RCC 7860 (cell line): ENCODE measurements at places on chromosomes 3 and 15.

DNA sequence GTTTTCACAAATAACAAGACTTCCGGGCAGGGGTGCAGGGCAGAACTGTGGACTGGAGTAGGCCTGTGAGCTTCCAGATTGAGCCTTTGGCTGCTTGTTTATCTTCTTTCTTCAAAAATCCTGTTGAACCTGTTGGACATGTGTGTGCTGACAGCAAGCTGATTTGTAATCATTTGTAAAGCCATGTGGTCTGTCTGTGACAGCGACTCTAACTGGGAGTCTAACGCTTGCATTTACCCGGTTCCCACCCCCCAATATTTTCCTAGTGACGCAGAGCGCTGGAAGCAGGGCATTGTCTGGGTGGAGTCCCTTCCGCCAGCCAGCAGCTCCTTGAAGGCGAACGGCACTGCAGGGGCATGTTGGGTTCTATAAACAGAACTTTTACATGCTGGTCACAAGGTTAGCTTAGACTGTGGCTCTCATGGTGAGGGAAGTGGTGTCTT is 85.7 kb upstream of the MYZAP start:
- no peak for DNase-seq

DNA sequence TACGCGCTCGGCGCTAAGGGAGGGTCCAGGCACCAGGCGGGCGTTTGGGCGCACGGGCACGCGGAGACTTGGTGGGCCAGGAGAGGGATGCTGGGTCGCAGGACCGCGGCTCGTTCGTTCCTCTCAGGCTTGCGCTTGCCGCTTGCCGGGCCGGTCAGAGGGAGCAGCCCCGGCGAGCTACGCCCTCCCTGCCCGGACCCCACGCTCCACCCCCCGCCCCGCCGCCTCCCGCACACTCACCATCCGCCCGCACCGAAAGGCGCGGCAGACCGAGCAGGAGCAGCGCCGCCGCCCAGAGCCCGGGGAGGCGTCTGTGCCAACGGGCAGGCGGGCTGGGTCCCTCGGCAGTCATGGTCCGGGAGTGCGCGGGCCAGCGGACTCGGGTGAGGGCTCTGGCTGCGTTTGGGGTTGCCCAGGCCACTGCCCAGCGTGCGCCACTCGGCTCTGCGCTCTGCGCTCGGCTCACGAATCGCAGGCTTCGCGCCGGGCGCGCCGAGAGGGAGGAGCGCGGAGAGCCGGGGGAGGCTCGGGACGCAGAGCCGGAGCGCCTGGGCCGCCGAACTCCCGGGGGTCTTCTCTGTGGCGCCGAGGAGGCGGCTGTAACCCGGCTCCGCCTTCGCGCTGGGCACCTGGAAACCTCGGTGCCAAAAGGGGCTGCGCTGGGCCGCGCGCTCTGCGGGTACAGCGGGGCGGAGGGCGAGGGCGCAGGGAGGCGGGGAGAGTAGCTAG is at the start of gene SUSD5:
TSS of gene SUSD5 (minus strand) at position 365 of the 729 bp plus-strand sequence. CDS start at position 352, 13 bp downstream.
- DNase-seq, result no peak

- DNase-seq, result no peak
Observed at GRCh38 chr3:81440661-81441060, 320.8 kb downstream of the GBE1 start.

DNA sequence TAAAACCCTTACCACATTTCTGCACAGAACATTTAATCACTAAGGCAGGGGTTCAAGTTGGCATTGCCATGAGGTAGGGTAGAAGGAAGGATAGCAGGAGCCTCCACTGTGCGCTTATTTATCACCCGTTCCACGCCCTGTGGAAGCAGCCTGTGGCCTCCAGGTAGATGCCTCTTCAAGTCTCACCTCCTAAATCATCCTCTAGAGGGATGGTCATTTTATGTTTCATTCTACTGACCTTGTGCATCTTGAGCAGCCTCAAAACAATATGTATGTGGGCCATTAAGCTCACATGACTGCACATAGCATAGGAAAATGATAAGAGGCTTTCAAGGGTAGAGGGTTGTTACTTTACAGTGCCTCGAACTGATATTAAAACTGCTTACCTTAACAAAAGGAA is 546.2 kb downstream of the GRM7 start:
- no peak for DNase-seq

DNA sequence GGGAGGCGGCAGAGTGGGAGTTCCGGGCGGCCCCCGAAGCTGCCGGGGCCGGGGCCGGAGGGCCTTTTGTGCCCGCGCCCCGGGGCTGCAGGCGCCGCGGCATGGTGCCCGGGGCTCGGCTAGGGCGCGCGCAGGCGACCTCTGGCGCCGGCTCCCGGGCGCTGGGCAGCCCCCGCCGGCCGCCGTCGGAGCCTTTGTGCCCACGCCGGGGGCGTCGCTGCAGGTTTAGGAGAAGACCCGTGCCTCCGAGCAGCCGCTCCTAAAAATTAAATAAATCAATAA is 299 bp downstream of the PAQR9 start:
- no peak for DNase-seq

GRCh38 chr15:91407269-91407889 is 307.3 kb downstream of the SV2B start:
- peak; percentile 69 for DNase-seq

DNA sequence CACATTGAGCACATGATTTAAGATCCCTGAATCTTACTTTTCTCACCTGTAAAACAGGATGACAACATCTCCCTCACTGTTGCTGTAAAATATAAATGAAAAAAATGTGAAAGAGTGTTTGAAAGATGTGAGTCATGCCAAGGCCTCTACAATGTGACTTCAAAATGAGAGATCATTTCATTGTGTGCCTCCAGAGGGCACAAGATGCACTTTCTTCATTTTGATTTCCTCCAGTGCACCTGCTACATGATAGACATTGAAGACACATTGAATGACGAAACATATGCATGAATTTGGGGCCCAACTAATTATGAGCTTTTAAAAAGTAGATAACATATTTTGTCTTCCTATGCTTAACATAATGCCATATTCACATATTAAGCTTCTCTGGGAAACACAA is 170.3 kb downstream of the MOBP start:
- DNase-seq, result peak; percentile 39

DNA sequence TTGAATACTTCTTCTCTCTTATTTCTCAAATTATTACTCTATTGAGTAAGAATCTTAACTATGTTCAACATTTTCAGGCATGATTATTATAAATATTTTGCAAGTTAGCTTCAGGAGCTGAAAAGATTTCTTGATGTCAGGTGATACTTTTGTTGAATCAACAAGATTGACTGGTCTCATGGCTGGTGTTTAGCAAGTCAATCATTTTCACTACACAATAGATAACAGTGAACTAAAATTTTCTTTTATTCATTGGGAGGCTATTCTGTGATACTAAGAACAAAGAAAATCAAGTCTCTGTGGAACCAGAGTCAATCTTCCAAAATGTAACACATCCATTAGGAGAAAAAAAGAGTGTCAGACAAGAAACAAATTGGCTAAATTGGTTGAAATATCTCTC is 476.7 kb downstream of the CNTN3 start:
- no peak for DNase-seq

- DNase-seq, result peak; percentile 31
Observed at GRCh38 chr3:110562621-110563020, 509.0 kb upstream of the NECTIN3 start.

DNA sequence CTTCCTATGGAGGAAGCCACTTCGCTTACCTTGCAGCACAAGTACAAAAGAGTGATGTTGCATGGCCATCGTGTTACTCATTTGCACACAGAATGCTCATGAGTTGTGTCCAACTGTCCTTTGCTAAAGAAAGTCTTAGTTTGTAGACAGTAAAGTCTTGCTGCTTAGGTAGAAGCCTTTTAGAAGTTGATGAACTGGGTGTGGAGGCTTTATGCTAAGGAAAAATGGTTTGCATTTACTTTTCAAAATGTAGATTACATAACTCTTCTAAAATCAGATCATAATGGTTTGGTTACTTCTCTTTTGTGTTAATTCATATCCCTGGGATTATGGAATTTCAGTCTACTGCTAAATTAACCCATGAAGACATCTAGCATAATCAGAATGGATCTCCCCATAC is 84.5 kb upstream of the FLNB start:
- DNase-seq, result no peak

DNA sequence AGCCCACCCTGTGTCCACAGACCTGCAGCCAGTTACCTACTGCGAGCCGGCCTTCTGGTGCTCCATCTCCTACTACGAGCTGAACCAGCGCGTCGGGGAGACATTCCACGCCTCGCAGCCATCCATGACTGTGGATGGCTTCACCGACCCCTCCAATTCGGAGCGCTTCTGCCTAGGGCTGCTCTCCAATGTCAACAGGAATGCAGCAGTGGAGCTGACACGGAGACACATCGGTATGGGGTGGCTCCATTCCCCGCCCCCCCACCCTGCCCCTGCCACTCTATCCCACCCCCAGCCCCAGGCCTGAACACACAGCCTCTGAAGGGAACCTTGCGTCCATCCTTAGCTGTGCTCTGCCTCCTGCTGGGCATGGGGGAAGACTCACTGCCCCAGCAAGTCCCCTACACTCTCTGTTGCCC is 73.2 kb downstream of the AAGAB start:
- DNase-seq, result no peak

- DNase-seq, result no peak
Observed at GRCh38 chr3:196320137-196320536, 2.1 kb upstream of the DYNLT2B start.

DNA sequence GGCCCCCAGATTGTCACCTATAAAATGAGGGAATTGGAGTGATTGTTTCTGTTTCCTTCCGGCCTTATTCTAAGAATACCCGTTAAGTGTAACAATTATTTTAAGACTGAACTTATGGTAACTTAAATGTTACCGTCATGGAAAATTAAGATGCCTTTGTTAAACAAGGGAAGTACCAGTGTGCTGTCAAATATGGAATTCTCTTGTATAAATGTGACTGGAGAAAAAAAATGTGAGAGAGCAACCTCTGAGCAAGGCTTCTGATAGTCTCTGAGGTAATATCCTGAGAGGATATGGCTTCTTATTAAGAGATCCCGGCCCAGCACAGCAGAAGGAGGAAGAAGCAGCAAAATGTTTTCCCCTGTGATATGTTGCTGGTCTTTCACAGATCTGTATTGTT is 480.7 kb upstream of the ADAMTS9 start:
- no peak for DNase-seq

DNA sequence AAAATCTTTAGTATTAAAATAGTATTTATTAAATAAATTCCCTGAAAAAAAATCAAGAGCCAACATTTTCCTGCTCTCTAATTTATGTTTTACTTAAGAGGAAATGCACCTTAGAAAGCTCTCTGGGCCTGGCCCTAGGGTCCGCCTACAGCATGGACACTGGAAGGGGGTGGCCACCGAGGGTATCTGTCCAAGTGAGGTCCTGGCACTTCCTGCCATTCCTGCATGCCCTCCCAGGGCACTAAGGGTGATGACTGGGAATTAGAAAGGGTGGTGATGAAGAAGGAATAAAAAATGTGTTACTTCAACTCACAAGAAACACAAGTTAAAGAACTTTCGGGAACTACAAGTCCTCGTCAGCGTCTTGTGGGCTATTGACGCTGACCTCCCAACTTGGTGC is 92.8 kb downstream of the MAGI1 start:
- DNase-seq, result no peak

- no peak for DNase-seq
Observed at GRCh38 chr3:109122690-109123089, 4.8 kb upstream of the MORC1 start.

- DNase-seq, result no peak
Observed at GRCh38 chr3:124441766-124442165, 288.5 kb upstream of the UMPS start.

GRCh38 chr3:54257125-54257720 is 134.9 kb downstream of the CACNA2D3 start:
- no peak for DNase-seq

GRCh38 chr3:73448761-73449301 is 175.9 kb downstream of the PDZRN3 start:
- DNase-seq, result no peak

- no peak for DNase-seq
Observed at GRCh38 chr15:48388016-48388851, 57.0 kb downstream of the DUT start.

DNA sequence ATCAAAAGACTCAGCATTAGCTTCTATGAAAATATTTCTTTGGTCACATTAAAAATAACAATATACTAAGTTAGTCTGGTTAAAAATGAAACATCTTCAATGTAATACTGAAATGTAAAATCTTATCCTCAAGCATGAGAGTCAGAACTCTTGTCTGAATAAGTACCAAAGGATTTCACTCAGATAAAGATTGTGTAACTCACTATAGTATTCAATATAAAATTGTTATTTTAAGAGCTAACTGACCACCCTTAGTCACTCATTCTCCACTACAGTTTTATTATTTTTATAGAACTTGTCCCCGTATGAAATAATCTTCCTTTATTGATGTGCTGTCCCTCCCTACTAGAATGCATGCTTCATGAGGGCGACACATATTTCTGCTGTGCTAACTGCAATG is 426.3 kb downstream of the MECOM start:
- DNase-seq, result no peak

DNA sequence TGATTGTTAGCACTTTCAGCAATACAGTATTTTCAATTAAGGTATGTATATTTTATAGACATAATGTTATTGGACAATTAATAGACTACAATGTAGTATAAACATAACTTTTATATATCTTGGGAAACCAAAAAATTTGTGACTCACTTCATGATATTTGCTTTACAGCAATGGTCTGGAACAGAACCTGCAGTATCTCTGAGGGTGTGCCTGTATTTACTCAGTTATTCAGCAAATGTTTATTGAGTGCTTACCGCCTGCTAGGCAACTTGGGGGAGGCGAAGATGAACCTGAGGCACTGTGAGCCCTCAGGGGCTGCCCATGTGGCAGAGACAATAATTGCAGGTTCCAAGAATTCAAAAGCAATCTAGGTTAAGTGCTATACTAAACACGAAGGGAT is 144.8 kb downstream of the GABRB3 start:
- DNase-seq, result peak; percentile 29

DNA sequence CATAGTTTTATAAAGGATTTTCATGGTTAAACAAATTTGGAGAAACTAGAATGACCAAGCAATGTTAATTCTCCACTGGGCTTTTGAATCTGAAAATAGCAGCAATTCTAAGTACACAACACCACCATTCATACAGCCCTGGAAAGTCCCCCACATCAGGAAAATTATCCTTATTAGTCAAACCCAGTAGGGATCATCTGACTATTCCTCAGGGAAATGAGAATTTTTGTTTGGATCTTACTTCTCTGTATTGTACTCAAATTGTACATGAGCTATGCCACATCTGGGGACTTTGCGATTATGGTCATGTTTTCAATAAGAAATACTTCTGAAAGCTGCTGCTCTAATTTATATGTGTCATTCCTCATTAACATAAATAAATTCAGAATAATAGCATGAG is 46.0 kb downstream of the RARB start:
- no peak for DNase-seq
